Uterus (tissue), 4 donors: ENCODE measurements at places on chromosomes 11 and 22. TPM values are rescaled to one million over a fixed set of nuclear protein-coding genes. Genes with fewer than 3 reads are reported as not detected.

The LRRC56 gene
- total RNA-seq, result not detected

DNA sequence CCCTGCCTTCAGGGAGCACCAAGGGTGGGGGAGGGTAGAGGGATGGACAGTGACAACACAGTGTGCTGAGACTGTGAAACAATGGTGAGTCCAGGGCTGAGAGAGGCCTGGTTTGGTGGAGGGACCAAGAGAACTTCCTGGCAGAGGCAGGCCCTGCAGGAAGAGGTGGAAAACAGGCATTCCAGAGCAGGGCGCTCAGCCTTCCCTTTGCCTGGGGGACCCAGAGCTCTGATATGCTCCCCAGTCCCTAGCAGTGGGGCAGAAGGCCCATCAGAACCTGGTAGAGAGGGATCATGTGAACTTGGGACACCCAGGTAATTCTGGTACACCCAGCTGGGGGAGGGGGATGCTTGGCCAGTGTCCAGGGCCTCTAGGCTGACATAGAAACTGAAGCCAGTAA lies 17.2 kb upstream of the UVRAG start:
- DNase-seq, result no peak

The OR8U1 gene
- total RNA-seq, result not detected

DNA sequence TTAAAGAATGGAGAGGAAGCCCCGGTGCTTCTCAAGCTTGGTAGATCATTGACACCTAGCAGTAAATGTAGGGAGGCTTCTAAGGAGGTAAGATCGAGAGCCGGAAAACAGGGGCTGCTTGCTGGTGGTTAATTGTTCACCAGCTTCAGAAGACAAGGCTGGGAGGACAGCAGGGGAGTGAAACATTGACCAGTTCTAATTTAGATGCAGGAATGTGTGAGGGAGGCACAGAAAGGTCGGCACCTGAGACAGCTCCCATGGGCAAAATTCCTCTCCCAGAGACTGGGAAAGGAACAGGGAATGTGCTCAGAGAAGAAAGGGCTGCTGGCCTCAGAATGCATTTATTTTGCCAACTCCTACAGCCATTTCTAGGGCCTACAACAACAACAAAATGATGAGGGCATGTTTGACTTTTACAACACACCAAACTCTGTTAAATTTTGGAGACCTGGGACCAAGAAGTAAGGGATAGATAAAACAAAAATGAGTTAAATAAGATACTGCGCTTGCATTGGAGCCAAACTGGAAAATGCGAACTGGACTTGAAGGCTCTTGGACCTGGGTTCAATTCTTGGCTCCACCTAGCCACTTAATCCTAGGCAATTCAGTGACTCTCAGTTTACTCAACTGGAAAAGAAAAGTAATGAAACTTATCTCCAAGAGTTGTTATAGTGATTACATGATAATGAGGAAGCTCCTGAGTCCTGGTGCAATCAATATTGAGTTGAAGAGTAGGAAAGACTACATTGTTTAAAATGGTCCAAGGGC lies 31.0 kb downstream of the FZD4 start:
- no peak for DNase-seq

The TEX54 gene
- total RNA-seq, result not detected

DNA sequence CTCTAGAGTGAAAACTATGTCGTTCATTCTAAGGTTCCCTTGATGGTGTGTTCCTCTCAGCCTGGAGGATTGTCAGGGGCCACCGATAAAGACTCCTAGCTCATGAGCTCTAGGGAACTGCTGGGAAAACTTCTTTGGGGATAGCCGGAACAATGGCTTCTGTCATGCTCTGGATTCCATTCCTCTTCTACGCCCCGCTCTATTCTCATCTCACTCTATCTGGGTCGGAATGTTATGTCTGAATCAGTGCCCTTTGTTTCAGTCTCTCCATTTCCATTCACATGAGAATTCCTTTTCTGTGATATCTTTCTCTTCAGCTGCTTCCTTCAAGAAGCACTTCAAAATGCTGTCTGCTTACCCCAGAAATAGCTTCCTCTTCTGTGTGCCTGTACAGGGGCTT lies 16.9 kb upstream of the SLCO2B1 start:
- no peak for DNase-seq
